ENCODE measurements at places on chromosomes 2 and 18.
A peak's percentile ranks its signal among the peaks of the same experiment; 100 is the strongest.

GRCh38 chr2:185502351-185502750 is 236.3 kb upstream of the FSIP2 start:
- no peak for DNase-seq

- DNase-seq: no peak
Measured at GRCh38 chr18:814300-815084, 2.5 kb upstream of the YES1 start.

DNA sequence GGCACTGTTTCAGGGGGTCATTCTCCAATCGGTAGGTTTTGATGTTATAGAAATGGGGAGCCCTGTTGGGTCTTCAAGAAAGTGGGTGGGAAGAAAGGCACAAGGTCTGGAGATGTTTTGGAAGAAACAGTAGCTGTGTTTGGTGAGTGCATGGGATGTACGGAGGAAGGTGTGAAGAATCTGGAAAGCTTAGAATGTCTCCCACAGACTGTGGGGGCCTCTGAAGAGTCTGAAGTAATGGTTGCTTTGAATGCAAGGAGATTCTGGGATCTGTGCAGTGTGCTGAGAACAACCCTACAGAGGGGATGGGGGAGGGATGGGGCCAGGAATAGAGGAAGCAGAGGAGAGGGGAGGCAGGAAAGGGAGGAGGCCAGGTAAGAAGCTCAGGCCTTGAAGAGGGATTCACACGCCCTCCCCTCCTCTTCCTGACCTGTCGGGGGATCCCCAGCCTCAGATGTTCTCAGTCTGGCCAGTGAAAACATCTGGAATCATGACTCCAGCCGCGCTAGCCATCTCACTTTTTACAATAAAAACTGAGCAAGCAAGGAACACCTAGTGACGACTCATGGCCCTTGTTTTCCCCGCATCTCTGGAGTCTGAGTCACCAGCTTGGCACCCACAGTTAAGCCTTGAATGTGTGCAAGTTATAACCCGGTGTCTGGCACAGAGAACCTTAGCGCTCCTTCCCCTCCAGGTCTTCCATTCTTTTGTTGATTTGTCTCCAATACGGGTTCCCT is 74.2 kb downstream of the SH3BP4 start:
- peak; percentile 92 for DNase-seq

GRCh38 chr2:210577263-210578071 is 21.1 kb downstream of the CPS1 start:
- DNase-seq: peak; percentile 30

GRCh38 chr2:45307147-45307546 is 297.9 kb upstream of the SIX2 start:
- no peak for DNase-seq

DNA sequence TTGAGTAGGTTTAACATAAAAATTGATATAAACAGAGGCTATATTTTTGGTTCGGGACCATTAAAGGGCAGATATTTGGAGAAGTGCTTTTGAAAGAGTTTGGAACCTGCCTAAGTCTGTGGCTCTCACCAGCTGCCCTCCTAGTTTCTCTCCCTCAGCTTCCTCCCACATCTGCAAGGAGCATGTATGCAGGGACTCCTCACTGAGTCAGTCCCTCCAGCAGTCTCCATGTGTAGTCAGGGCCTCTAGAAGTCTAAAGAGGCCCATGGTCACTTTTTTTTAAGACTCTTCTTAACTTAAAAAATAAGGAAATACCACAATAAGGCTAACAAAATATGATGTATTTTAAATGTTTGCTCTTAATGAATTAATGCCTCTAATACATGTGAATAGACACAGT is 220.0 kb upstream of the TANK start:
- DNase-seq: no peak

DNA sequence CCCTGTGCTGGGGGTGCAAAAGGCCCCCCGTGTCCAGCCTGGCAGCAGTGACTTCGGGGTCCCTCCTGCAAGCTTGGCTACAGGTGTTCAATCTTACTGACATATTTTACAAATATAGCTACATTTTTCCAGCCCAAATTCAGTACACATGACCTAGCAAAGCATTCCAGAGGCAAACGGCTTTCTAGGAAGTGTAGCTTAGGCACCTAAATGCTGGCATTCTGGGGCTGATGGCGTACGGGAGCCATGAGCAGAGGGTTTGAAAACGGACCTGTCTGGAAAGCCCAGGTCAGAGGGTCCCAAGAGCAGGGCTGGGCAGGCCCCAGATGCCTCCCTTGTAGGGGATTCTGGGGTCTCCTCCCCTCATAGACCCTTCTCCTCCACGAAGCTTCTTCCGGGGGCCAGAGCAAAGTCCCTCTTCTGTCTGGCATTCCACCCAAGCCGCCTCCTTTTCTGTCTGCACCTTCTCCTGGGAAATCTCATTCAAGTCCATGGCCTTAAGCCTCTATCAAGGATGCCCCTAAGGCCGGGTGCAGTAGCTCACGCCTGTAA is 63.3 kb upstream of the ASAP2 start:
- DNase-seq: peak; percentile 12

- DNase-seq: no peak
Measured at GRCh38 chr18:26215247-26215970, 10.8 kb upstream of the TAF4B start.

DNA sequence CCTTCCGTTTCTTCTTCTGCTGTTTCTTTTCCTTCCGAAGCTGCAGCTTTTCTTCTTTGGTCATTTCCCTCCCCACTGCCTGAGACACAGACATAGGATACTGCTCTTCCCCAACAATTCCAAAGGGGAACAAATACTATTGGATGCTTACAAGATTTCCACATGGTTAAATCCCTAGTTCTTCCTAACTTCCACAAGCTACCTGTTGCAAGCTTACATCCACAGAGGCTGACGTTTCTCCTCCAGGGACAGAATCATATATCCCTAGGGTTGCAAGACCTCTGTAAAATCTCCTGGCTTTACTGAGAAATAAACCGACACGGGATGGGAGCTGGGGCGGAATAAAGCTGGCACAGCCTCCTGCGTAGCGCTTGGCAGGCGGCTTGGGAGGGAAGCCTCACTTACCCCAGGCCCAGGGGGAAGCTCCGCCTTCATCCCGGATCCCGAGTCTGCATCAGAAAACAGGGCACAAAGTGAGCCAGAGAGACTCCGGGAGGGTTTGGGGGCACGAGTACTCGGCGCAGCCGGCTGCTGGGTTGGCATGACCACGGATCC is 590 bp downstream of the EIF2B4 start:
- peak; percentile 47 for DNase-seq

GRCh38 chr2:163347982-163348856 is 387.6 kb downstream of the FIGN start:
- peak; percentile 94 for DNase-seq

DNA sequence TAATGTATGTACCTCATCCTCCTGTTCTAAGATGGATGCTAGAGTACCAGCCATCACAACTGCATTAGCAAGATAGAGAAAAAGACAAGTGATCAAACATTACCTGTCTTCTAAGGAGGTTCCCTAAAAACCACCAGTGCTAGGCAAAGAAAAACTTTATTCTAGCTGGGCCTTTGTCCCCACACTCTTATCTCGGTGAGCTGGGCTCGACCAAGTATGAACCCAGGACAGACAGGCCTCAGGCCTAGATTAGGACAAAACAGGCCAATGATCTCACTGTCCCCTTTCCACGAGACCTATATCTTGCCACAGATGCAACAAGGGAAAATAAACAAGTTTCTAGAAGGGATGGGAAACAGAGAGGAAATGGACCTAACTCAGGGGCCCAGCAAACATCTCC is 127.6 kb upstream of the PKDCC start:
- DNase-seq: no peak

GRCh38 chr2:187168720-187169713 is 279.0 kb downstream of the CALCRL start:
- DNase-seq: no peak

DNA sequence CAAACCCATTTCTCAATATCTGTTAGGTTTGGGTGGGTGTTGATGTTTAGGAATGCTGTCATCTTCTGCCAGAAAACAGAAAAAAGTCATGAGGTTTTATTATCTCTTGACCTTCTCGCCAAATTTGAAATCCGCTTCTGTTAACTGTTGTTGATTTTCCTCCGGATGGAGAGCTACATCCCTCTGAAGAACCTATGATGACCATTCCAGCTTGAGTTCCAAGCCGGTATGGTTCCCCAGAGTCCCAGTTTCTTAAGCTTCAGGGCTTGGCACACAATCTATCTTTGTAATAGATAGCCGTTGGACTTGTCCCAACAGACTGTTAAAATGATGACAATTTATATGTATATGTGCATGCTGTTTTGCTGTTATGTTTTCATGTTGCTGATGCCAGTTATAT is 1201.0 kb downstream of the LRP1B start:
- no peak for DNase-seq

DNA sequence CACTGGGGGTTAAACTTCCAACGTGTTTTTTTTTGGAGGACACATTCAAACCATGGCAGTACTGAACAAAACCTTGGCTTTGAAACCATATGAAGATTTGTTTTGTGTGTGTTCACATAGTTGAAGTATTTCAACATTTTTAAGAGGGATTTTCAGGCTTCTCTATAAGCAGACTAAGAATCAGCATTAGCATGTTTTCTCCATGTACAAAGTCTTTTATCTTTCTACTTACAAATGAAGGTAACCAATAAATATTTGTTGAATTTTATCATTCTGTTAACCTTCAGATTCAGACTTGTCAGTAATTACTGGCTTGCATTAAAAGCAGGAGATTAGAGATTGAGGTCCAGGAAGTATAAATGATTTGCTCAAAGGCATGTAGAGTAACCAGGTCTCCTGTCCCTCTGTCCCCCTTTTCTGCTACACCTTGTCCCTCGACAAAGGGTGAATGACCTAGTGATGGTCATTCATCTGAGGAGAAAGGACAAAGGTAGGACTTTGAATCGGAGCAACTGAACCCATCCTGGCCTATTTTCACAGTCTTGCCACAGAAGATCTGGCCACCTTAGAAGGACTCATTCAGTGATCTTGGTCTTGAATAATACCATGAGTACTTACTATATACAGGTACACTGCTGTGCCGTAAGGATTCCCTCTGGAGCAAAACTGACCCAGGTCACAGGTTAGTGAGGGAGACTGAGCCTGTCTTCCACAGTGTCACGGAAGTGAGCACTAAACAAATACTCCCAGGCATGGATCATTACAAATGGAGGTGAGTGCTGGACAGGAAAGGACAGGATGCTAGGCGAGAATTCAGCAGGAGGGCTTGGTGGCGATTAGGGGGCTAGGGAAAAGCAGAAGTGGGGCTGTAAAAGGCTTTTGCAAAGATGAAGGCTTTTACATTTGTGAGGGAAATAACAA is 2.2 kb upstream of the MYCN start:
- no peak for DNase-seq

- no peak for DNase-seq
Measured at GRCh38 chr2:29951576-29951975, 30.2 kb upstream of the ALK start.

- no peak for DNase-seq
Measured at GRCh38 chr2:96495982-96496629, 9.1 kb downstream of the NEURL3 start.

DNA sequence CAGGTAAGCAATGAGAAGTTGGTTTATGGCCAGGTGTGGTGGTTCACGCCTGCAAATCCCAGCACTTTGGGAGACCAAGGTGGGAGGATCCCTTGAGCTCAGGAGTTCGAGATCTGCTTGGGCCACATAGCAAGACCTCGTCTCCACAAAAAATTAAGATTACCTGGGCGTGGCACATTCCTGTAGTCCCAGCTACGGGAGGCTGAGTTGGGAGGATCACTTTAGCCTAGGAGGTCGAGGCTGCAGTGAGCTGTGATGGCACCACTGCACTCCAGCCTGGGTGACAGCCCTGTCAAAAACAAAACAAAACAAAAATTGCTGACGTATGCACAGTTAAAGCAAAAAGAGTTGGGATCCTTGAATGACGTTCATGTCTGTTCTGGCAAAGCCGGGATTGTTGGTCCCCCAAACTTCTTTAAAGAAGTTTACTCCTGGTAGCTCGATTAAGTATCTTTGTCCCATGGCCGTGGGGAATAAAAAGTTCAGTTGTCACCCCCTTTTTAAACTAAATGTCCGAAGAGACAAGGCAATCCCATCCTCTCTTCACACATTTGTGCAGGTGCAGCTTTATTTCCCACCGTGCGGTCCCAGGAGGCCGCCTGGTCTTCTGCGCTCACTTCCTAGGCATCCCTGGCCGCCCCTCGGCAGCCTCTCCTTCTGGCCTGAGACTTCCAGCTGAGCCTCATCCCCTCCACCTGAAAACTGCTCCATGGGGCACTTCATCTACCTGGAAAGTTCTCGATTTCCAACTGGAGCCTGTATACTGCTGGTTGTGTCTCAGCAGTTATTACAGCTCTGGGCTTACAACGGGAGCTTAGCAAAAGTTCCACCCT is 762 bp upstream of the SPOPL start:
- no peak for DNase-seq

- DNase-seq: no peak
Measured at GRCh38 chr2:181008407-181008806, 28.0 kb downstream of the UBE2E3 start.

- DNase-seq: no peak
Measured at GRCh38 chr2:55136138-55136541, 85.9 kb upstream of the RTN4 start.

- no peak for DNase-seq
Measured at GRCh38 chr2:218516614-218517013, 51.5 kb downstream of the USP37 start.

- DNase-seq: no peak
Measured at GRCh38 chr2:238811759-238812158, 36.1 kb upstream of the TWIST2 start.

- no peak for DNase-seq
Measured at GRCh38 chr18:44807766-44808165, 127.1 kb downstream of the SETBP1 start.

GRCh38 chr2:101718993-101719571 is 21.6 kb downstream of the MAP4K4 start:
- no peak for DNase-seq

- peak; percentile 10 for DNase-seq
Measured at GRCh38 chr2:57296795-57297517, 749.6 kb upstream of the VRK2 start.

DNA sequence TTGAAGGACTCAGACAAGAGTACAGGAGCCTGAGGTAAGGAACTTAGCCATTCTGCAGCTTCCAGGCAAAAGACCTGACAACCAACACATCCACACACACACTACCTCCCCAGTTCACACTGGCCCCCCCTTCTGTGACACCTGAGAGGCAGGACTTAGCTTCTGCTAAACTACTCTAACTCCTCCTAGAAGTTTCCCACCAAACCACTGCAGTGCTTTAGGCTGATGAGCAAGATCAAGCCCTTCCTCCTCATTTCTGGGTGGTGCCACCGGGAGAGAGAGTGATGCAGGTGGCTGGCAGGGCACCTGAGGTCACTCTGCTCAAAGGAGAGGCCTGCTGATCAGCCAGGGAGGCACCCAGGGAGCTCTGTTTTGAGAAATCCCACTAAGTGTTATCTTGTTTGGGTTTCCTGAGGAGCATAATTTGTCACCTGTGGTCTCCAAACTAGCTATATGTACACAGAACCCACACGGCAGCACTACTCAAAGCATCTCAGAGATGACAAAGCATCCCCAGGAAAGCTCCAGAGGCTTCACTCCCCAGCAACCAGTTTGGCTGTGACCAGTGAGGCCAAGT is 188.4 kb downstream of the MYO5B start:
- DNase-seq: no peak

DNA sequence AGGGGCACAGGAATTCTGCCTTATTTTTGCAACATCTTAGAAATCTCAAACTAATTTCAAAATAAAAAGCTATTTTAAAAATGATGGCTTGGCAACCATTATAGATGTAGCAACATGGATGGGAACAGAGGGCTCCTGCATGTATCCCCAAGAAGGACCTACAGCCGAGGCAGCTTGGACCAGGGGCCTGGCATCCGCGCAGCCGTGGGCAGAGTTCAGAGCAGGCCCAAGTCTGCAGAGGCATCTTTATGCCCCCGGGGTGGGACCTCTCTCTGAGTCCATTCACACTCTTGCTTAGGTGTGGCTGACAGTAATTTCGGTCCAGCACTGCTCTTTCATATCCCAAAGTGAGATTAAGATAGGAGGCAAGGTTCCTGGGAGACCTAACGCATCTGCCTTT is 425.8 kb upstream of the MYT1L start:
- no peak for DNase-seq

Data from astrocyte (in vitro differentiated cells and primary cell).